ENCODE measurements at places on chromosomes 12 and 14.
A peak's percentile ranks its signal among the peaks of the same experiment; 100 is the strongest.

- no peak for DNase-seq
These were observed 155.0 kb downstream of the NUBPL start for GRCh38 chr14:31716208-31716607.

GRCh38 chr12:122730215-122731014, at the start of gene HCAR1:
Gene HCAR1 (minus strand): TSS chr12:122730844. CDS start chr12:122730339, 505 bp downstream.
- DNase-seq, result no peak

GRCh38 chr14:51216602-51217001, 23.4 kb upstream of the TMX1 start:
- DNase-seq, result no peak

DNA sequence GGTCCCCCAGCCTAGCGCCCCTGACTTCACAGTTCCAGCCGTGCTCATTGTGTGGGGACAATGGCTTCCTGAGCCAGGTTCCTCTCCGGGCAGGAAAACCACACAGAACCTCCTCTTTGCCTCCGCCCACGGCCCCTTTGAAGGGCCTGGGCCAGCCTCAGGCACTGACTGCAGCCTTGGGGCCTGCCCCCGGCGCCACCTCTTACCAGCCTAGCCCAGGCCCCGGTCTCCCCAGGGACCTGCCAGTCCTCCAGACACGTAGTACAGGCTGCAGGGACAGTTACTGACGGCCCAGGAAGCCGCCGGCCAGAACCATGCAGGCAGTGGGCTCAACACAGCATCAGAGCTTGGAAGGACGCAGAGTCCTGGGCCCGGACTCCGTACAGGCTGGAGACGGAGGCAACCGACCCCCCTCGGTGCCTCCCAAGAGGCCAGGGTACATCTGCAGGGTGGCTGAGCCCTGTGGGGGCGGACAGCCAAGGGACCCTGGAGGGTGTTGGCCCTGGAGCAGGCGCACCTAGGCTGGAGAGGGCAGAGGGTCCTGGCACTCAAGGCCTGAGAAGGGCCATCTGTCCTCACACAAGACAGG, 20.9 kb upstream of the NUDT14 start:
- DNase-seq, result no peak

- DNase-seq, result no peak
These were observed 6.8 kb downstream of the WDHD1 start for GRCh38 chr14:55019968-55020554.

- DNase-seq, result no peak
These were observed 174.1 kb upstream of the PLXNC1 start for GRCh38 chr12:93974252-93974651.

DNA sequence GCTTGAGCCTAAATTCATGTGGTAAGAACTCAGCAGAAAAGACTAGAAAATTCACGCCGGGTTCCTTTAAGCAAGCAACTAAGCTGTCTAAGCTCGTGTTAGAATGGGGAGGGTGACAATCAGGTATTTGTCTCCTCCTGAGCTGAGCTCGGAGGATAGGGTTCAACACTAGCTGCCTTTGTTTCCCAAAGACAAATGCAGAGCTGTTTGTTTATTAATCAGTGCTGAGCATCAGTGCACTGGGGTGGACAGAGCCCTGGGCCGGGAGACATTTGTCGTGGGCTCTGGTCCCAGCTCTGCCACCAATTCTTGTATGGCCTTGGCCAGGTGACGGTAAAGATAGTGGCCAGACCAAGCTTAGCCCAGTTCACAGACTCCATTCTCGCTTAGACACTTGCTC, 43.7 kb downstream of the DEGS2 start:
- DNase-seq, result peak; percentile 79

All from cerebellar nuclear complex (tissue), 1 donor.